Hematopoietic multipotent progenitor cell treated with erythropoietin and hydrocortisone succinate and interleukin-3 and kit ligand, for 4 days (in vitro differentiated cells): ENCODE measurements at places on chromosomes 16 and 17.

GRCh38 chr17:82399601-82400101, 18.5 kb upstream of the HEXD start:
- no peak for DNase-seq

- no peak for DNase-seq
Measured at GRCh38 chr17:74485841-74486240, 19.4 kb downstream of the CD300A start.

DNA sequence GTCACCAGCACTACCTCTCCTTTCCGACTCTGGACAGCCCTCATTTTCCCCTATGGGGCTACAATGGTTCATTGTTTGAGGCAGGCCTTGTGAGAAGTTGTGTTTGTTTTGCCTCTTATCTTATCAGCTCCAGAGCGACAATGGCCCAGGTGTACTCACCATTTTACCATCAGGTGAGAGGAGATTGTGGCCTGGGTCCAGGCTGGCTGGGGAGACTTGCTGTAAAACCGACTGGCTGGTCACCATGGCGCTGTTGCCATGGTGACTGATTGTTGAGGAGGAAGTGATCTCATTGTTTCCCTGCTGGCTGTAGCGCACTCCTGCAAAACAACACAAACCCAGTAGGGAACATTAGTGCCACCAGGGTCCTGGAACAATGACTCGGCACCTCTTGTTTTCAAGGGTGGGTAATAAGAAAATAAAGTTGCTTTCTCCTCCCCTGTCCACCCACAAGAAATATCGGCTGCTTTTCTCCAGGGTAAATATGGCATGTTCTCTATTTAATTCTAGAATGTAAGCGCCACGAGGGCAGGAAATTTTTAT, 34.4 kb downstream of the HNF1B start:
- peak; percentile 58 for DNase-seq

DNA sequence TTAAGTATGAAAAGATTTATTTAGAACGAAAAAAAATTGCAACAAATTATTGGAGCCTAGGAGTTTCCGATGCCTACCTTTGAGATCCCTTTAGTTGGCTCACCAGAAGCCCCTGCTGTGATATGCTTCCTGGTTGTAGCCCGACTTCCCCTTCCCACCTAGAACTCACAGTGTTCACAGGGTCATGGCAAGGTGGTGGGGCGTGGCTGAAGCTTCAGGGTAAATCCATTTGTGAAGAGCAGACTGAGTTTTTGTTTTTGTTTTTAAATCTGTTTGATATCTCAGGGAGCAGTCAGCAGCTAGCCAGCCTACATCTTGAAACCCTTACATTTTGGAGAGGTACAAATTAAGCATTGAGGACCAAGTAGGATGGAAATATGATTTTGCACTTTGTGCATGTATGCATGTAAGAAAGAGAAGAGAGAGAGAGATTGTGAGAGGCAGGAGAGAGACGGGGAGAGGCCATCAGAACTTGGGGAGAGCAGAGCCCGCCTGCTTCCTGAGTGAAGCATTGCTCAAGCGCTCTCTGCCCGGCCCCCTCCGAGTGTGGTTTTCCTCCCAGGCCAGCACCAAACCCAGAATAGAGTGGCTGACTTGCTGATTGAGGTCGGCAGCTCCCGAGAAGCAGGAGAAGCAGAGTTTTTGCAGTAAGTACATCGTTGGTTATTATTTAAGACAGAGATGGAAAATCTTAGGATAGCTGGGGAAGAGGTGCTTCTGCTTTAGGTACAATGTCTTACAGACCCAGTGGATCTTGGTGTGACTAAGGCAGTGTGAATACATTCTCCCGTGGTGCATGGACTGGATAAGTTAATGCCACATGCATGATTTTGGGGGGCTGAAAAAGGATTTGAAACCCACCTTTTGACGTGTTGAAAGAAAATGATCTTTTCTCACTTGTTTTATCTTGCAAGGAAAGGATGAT, 64.2 kb downstream of the SPECC1 start:
- DNase-seq, result peak; percentile 91

GRCh38 chr16:31718998-31719397, 154.6 kb upstream of the ZNF267 start:
- no peak for DNase-seq
